ENCODE measurements at places on chromosomes 1 and 21. TPM values are rescaled to one million over a fixed set of nuclear protein-coding genes. Genes with fewer than 3 reads are reported as not detected.

DNA sequence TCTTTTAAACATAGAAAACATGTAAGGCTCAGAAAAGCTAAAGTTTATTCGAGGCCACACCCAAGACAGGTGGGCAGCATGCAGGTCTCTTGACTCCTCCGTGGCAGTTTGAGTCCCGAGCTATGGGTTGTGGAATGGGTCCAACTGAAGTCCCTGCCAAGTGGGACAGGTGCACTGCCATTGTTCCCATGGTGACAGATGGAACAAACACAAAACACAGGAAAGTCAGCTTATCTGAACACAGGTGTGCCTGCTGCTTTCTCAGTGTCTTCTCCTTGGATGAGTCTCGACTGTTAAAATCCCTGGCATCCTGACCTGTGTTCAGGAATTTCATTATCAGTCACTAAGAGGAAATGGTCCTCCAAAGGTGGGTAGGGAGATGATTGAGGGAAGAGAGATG, 99.0 kb upstream of the RAB4A start:
- H3K36me3 ChIP-seq: no peaks in the 10 kb centered on the region
- no peak for DNase-seq
- H3K27ac ChIP-seq: no peak overlapping the region
- no peak overlapping the region for H3K4me3 ChIP-seq
- H3K4me1 ChIP-seq: 0 out of 2 replicates have a peak, but pooled peaks cover 3% of the 10 kb centered on the region
- no peaks in the 10 kb centered on the region for H3K27me3 ChIP-seq

DNA sequence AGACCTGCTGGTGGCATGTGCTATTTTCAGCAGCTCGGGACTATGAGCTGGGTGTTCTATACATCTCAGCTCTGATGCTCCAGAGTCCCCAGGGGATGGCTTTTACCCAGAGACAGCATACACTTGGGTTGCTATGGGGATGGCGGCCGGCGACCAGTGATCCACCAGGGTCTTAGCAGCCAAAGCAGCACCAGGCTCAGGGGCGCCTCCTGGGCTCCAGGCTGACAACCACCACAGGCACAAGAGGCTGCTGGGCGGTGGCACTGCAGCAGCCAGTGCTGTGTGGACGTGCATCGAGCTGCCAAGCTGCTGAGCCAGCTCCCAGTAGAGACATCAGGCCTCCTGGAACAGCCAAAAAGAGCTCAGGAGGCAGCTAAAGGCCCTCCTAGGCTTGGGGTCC, 37.6 kb upstream of the CLSTN1 start:
- H3K36me3 ChIP-seq: no peaks in the 10 kb centered on the region
- no peak for DNase-seq
- H3K27me3 ChIP-seq: no peaks in the 10 kb centered on the region
- H3K4me3 ChIP-seq: no peak overlapping the region

GRCh38 chr21:36966821-36967768, 626 bp upstream of the HLCS start:
- peaks cover 8% of the 10 kb centered on the region for H3K4me1 ChIP-seq
- peak overlapping the region; percentile 77 for H3K4me3 ChIP-seq
- no peaks in the 10 kb centered on the region for H3K36me3 ChIP-seq
- peak overlapping the region; percentile 32 for H3K27ac ChIP-seq

GRCh38 chr21:44752671-44753235, 41.4 kb upstream of the TSPEAR start:
- no peak overlapping the region for H3K27ac ChIP-seq
- no peaks in the 10 kb centered on the region for H3K27me3 ChIP-seq
- no peaks in the 10 kb centered on the region for H3K36me3 ChIP-seq
- DNase-seq: no peak

- no peak overlapping the region for H3K27ac ChIP-seq
- peaks cover 30% of the 10 kb centered on the region for H3K27me3 ChIP-seq
- no peaks in the 10 kb centered on the region for H3K4me1 ChIP-seq
- peak; percentile 46 for DNase-seq
- no peak overlapping the region for H3K4me3 ChIP-seq
Observed at GRCh38 chr1:983798-984475, 2.0 kb upstream of the PERM1 start.

GRCh38 chr1:227093309-227093708, 153.2 kb downstream of the COQ8A start:
- H3K27me3 ChIP-seq: no peaks in the 10 kb centered on the region
- H3K36me3 ChIP-seq: peaks cover 46% of the 10 kb centered on the region
- no peak overlapping the region for H3K4me3 ChIP-seq
- no peak for DNase-seq
- no peaks in the 10 kb centered on the region for H3K4me1 ChIP-seq

- no peak overlapping the region for H3K4me3 ChIP-seq
- peaks cover 78% of the 10 kb centered on the region for H3K36me3 ChIP-seq
- H3K27ac ChIP-seq: no peak overlapping the region
- DNase-seq: peak; percentile 7
- no peaks in the 10 kb centered on the region for H3K4me1 ChIP-seq
- H3K27me3 ChIP-seq: no peaks in the 10 kb centered on the region
Observed at GRCh38 chr1:186330758-186331157, 44.3 kb downstream of the TPR start.

GRCh38 chr1:150551051-150551783, 2.0 kb downstream of the ADAMTSL4 start:
- no peaks in the 10 kb centered on the region for H3K36me3 ChIP-seq
- H3K4me1 ChIP-seq: peaks cover 6% of the 10 kb centered on the region
- no peaks in the 10 kb centered on the region for H3K27me3 ChIP-seq
- no peak overlapping the region for H3K4me3 ChIP-seq

DNA sequence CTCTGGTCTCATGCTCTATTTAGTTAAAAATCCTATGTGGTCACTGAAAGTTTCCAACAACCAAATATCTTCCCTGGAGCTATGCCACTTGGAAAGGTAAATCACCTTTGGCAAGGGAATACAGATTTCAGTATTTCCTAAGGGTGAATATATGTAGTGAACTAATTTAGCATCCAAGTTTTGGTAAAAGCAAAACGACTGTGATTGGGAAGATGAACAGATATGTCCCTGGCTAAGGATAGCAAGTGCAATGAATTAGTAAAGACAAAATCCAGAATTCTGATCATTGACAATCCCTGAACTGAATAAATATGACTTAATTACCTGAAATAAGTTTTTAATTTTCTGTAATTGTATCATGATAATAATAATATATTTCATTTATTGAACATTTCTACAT, at the start of gene OR2T33:
OR2T33 (minus strand) TSS at position 101 of the 400 bp plus-strand sequence. CDS start 4,162 bp downstream, outside the sequence.
- no peak within 1 kb of the TSS for H3K27ac ChIP-seq

DNA sequence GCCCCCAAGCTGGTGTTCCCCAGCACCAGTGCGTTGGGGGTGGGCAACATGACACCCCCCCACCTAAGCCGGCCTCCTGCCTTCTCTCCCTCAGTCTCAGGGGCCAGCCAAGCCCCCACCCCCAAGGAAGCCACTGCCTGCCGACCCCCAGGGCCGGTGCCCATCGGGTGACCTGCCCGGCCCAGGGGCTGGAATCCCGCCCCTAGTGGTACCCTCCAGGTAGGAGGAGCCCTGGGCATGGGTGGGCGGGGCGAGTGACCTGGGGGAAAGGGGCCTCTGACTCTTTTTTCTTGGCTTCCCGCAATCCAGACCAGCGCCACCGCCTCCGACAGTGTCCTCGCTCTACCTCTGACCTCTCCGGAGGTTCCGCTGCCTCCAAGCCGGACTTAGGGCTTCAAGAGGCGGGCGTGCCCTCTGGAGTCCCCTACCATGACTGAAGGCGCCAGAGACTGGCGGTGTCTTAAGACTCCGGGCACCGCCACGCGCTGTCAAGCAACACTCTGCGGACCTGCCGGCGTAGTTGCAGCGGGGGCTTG, 1.3 kb upstream of the EFNA4 start:
- no peak for DNase-seq
- H3K4me3 ChIP-seq: no peak overlapping the region
- peaks cover 6% of the 10 kb centered on the region for H3K4me1 ChIP-seq

DNA sequence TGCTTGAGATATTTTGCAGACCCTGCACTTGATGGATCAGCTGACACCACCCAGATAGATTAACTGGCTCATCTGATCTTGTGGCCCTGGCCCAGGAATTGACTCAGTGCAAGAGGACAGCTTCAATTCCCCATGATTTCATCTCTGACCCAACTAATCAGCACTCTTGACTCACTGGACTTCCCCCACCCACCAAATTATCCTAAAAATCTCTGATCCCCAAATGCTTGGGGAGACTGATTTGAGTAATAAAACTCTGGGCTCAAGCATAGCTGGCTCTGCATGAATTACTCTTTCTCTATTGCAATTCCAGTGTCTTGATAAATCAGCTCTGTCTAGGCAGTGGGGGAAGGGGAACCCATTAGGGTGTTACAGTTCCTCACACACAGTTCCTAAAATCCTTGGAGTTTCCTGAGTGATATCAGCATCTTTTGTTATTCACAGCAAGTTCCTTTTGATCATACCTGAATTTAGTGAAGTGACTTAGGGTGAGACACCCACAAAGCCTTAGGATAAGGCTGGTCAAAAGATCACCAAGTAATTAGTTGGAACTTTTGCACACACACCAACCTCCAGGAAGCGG, 104.2 kb downstream of the COP1 start:
- H3K27ac ChIP-seq: no peak overlapping the region
- no peaks in the 10 kb centered on the region for H3K27me3 ChIP-seq
- DNase-seq: no peak
- no peak overlapping the region for H3K4me3 ChIP-seq
- H3K36me3 ChIP-seq: peaks cover 14% of the 10 kb centered on the region
- H3K4me1 ChIP-seq: no peaks in the 10 kb centered on the region

- no peak overlapping the region for H3K4me3 ChIP-seq
- H3K27me3 ChIP-seq: 0 out of 2 replicates have a peak, but pooled peaks cover 6% of the 10 kb centered on the region
- no peaks in the 10 kb centered on the region for H3K36me3 ChIP-seq
- no peak for DNase-seq
- H3K4me1 ChIP-seq: no peaks in the 10 kb centered on the region
Observed at GRCh38 chr1:32904797-32905196, 3.6 kb upstream of the TMEM54 start.

GRCh38 chr1:96002201-96002600, 719.4 kb upstream of the PTBP2 start:
- DNase-seq: no peak
- no peak overlapping the region for H3K27ac ChIP-seq
- H3K4me1 ChIP-seq: no peaks in the 10 kb centered on the region
- no peaks in the 10 kb centered on the region for H3K27me3 ChIP-seq
- H3K4me3 ChIP-seq: no peak overlapping the region

GRCh38 chr21:35032474-35033263, 16.4 kb downstream of the RUNX1 start:
- H3K4me3 ChIP-seq: no peak overlapping the region
- DNase-seq: no peak
- H3K27ac ChIP-seq: no peak overlapping the region
- peaks cover 51% of the 10 kb centered on the region for H3K36me3 ChIP-seq

The LENEP gene
- total RNA-seq: not detected

The HENMT1 gene
- not detected for total RNA-seq

The OR2M3 gene
- not detected for total RNA-seq

The NHLH1 gene
- total RNA-seq: 1.4 TPM

The BCL2L15 gene
- 1.2 TPM for total RNA-seq

The RPTN gene
- total RNA-seq: not detected

The HUNK gene
- 37.3 TPM for total RNA-seq

Measured in SJCRH30 (cell line).